ENCODE measurements at places on chromosomes 6 and 20.

GRCh38 chr6:1658212-1659005 lies 48.7 kb downstream of the FOXC1 start:
- DNase-seq = no peak

GRCh38 chr20:61979090-61979489 lies 86.6 kb downstream of the TAF4 start:
- DNase-seq = no peak

GRCh38 chr20:10805764-10806163 lies 132.0 kb upstream of the JAG1 start:
- no peak for DNase-seq

DNA sequence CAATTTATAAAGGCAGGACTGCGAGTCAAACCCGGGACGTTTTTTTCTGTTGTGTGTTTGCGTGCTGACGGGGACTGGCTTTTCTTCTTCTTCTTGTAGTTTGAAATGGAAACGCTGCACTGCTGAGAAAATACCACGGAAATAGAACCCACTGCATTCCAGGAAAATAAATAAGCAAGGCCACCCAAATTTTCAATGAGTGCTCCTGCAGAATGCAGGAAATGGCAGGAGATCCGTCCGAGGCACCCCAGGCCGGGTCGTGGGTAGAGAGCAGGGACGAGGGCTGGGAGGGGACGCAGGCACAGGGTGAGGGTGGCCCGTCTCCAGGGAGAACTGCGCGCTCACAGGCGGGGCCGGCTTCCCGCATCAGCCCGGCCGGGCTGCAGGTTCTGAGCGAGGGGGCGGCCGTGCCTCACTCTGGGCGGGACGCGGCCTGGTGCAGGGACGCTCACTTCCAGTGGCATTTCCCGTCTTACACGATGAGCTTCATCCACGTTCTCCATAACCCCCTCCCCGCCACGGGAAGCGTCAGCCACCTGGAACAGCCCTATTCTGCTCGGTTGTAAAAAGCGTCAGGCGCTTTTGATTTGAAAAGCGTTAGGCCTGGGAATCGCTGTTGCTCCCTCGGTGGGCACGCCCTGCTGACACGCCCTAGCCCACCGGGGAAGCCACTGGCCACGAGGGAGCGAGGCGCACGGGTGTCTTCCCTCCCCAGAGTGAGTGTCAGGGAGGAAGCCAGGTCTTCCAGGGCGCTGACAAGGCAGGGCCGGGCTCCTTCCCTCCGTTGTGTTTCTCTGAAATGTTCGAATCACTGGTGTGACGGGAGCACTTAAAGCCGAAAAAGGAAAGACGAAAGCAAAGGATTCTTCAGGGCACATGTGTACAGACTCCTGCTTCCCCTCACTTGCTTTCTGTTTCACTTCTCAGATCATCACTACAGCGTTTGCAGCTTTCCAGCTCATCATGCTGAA lies 17.9 kb upstream of the EXOC2 start:
- peak; percentile 60 for DNase-seq

- DNase-seq = no peak
Observed at GRCh38 chr20:18781509-18781908, 32.1 kb upstream of the SCP2D1 start.

DNA sequence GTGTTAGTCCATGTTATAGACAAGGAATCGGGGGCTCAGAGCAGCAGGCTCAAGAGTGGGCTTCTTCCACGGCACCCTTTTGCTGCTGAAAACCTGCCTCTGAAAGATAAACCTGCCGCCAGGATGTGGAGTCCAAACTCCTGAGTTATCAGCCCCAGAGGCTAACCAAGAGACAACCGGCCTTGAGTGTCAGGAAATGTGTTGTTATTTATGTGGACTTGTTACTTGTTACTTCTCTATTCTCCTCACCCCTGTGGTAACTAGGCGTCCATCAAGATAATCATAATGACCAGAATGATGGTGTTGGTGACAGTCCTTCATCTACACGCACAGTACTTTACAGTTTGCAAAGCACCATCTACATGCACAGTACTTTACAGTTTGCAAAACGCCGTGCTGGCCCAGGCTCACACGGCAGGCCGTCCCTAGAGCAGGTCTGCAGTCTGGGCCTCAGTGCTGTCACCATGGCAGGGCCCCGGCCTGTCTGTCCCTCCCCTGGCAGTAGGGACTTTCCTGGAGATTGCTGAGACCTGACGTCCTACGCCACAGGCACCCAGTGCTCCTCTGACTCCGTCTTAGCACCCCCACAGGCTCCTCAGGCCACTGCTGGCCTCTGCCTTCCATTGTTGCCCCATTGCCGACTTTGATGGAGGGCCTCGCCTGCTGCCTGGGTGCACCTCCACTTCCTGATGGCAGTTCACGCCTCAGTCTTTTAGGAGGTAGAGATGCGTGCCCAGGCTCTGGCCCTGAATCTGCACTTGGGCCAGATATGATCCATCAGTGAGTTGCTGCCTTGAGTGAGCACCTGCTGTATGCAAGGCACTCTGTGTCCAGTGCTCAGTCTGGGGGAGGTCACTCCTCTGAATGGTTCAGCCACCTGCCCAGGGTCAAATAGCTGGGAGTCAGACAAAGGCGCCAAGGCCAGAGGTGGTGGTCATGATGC lies 9.1 kb upstream of the BPIFB4 start:
- DNase-seq = no peak

DNA sequence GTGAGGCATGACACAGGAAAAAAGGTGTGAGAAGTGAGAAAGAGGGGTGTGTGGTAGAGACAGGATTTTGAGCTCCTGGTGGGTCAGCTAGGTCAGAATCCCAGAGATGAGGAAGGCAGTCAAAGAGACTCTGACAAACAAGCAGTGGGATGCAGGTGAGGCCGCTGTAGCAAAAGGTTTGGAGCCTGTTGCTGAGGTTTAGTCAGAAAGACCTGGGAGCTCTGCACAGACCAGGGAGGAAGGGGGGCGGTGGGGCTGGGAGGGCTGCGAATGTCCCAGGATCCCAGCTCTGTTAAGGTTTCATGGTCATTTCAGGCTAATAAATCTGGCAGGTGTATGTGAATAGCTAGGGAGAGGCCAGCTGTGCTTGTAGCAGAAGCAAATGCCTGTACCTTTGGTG lies 373.9 kb upstream of the SYNCRIP start:
- peak; percentile 9 for DNase-seq

GRCh38 chr6:159977255-159977903 lies 8.5 kb downstream of the IGF2R start:
- no peak for DNase-seq

GRCh38 chr6:71387179-71387578 lies 98.6 kb downstream of the OGFRL1 start:
- no peak for DNase-seq

DNA sequence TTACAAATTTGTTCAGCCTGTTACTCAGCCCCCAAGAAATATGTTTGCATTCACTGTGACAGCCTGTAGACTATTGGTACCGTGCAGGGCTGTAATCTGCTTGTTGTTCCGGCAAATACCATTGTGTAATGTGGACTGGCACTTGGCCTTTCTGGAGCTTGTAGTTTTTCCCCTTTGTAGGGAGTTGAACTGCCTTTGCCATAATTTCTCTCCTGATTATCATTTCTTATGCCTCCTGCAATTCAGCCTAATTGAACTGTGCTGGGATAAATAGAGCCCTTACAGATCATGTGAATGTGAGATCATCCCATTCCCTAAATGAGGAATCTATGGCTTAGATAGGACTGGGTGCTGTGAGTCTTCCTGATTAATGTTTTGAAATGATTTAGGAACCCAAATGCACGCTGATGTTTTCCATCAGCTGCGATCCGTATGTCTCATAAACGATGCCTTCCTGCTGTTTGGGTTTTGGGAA lies 185.1 kb downstream of the JARID2 start:
- no peak for DNase-seq

- no peak for DNase-seq
Observed at GRCh38 chr20:58956078-58956477, 25.0 kb upstream of the NELFCD start.

DNA sequence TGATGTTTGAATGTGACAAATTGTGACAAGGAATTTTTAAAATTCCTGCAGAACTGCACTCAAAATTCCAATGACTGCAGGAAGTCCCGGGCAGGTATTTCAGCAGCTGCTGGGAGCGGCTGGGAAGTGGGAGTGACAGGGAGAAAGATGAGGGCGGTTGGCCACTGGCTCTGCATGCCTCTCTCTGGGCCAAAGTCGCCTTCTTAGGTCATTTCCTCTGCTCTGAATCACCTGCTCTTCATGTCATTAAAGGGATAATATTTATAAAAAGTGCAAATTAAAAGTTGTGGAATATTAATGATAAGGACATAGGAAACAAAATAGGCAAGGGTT lies 43.9 kb downstream of the RAMACL start:
- DNase-seq = peak; percentile 59

- peak; percentile 79 for DNase-seq
Observed at GRCh38 chr20:49541733-49542513, 26.0 kb downstream of the PTGIS start.

GRCh38 chr20:846894-847278 lies 13.4 kb downstream of the FAM110A start:
- DNase-seq = no peak

All from WTC11 (cell line).